ENCODE measurements at places on chromosomes 3 and 15.

DNA sequence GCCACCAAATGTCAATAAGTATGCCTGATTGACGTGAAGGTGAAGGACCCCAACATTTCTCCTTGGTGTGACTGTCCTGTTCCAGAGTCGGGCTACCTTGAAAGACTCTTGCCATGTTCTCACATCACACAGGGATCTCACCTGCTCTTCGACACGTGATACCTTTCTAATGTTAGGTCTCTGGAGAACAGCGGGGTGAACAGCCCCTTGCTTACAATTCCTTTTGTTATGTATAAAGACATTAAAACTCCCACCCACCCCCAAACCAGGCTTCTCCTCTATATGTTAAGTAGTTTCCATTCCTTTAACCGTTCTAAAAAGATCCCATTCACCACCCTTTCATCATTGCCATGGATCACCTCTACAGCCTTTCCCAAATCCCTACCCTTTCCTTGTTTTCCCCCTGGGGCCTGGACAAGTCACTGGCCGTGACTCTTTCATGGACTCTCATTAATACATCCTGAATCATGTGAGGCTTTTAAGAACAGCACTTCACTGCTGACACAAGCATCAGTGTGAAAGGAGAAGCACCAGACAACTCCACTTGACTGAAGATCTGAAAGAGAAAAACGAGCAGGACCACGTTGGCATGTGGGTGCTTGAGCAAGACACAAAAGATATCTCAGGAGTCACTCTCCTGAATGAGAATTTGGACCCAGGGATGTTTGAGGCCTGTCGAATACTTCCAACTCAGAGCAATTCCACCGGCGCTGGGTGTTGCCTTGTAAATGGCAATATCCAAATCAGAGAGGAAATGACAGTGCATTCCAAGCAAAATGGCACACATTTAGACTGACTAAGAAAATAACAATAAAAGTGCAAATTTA is 115.0 kb downstream of the FOXP1 start:
- DNase-seq, result no peak

- no peak for DNase-seq
These were observed 316.0 kb upstream of the CBLB start for GRCh38 chr3:106184540-106185457.

- DNase-seq, result no peak
These were observed 14.9 kb downstream of the EIF2AK4 start for GRCh38 chr15:39948817-39949216.

DNA sequence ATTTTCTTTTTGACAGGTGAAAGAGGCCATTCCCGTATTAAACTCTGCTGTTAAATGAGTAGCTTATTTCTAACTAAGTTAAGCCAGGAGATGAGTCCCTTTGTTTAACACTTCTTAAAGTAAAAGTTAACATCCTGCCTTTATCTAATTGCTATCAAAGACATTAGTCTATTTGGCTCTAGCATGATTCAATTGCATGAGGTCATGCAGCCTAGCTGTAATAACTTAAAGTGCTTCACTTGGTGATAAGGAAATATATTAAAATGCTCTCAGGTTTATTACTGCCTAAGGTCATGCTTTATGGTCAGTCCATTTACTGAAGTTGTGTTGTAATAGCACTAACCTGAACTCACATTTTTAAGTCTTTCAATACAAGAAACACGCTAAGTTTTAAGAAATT is 82.3 kb upstream of the MLF1 start:
- no peak for DNase-seq

DNA sequence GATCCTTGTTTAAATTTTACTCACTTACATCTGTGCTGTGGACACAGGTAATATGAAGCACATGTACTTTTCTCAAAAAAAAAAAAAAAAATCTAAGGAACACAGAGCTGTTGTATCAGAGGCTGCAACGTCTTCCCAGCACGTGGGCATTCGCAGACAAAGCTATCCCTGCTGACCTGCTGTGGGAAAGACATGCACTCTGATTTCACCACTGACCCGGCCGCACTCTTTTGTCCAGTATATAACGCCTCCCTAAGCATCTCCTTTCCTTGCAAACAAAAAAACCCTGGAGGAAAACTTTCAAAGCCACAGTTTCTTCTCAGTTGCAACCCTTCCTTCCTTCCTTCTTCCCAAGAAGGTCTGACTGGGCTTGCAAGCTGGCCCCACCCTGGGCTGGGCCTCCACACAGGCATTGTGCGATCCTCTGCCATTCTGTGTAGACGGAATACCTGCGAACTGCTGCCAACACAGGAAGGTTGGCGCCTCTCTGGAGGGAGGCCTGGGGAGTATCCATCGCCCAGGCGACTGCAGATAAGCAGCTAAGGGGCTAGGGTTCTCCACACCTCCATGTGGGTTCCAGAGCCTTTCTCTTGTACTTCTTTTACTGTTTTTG is 50.8 kb downstream of the SLC12A8 start:
- DNase-seq, result no peak

- no peak for DNase-seq
These were observed 39.4 kb upstream of the KY start for GRCh38 chr3:134690226-134690625.

GRCh38 chr3:41740374-41740886 is 221.5 kb downstream of the ULK4 start:
- no peak for DNase-seq

DNA sequence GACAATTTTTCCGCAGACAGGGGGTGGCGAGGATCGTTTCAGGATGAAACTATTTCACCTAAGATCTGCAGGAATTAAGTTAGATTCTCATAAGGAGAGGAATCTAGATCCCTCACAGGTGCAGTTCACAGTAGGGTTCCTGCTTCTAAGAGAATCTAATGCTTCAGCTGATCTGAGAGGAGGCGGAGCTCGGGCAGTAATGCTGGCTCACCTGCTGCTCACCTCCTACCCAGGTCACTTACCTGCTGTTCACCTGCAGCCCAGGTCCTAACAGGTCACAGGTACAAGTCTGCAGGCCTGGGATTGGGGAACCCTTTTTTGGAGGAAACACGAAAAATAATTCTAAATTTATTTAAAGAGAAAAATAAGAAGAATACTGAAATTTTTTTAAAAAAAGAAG is 406.8 kb downstream of the MCTP2 start:
- DNase-seq, result no peak

DNA sequence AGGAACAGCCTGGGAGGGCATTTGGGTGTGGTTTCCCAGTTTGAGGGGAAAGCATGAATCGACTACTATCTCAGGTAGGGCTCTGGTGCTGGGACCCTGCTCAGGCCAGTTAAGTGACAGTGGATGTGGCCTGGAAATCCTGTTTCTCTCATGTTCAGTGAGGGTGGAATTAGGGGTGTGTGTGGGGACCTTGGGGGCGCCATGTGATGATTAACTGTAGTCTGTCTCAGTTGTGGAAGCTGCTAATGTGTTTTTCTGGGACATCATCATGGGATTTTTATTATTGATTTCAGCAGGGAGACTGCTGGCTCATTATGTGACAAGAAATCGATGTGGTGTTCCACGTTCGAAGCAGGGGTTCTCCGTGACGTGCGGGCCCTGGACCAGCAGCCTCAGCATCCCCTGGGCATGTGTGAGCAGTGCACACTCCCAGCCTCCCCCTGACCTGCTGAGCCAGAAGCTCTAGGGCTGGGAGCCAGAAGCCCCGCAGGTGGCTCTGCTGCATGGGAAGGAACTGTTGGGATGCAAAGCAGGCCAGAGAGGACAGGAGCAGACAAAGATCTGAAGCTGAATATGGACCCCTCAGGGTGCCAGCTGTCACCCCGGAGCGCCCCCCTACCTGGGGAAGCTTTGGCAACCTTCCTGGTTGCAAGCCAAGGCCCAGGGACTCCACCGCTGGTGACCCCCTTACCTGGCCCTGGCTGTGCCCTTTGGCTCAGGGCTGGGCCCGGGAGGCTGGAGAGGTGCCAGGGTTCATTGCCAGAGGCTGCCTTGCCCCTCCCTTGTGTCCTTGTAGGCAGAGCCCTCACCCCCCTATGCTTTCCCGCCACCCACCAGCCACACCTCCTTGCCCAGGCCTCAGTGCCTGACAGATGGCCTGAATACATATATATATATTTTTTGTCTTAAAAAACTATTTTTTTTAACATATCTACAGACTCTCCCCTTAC is 149.8 kb downstream of the APBA2 start:
- DNase-seq, result no peak

DNA sequence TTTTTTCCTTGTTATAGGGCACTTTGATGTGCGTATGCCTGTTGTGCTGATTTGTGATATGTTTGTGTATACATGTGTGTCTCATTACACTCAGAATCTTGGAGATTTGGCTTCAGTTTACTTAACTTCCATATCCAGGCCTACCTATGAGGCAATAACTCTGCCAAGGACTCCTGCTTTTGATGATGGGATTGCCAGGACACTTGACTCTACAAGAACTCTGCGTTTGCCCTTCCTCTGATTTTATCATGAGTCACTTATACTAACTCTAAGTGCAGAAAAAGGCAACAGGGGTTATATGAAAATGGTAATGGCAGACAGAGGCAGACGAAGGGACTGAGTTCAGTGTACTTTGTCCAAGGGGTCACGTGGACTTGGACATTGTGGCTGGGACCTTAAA is 33.6 kb downstream of the MCTP2 start:
- no peak for DNase-seq

DNA sequence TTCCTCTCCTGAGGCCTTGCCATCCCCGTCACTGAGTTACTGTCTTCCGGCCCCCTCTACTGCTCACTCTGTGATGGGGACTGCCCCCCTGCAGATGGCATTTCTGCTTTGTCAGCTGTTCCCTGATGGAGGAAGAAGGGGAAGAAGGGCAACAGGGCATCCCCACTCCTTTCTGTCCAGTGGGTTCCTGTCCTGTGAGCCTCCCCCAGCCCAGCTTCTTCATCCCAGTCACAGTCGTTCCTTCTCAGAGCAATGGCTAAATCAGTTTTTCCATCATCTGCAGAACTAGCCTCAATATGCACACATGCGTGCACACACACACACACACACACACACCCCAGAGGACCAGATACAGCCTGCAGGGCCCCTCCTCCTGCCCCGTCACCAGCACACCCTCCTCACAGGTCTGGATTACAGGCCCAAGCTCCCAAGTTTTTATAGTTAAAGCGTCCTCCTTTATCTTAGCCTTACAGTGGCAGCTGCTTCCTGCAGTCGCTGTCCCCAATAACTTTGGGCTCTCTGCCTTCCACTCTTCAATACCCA is 21.4 kb downstream of the ALDH1L1 start:
- no peak for DNase-seq

GRCh38 chr3:139975594-139976365 is 40.8 kb downstream of the CLSTN2 start:
- DNase-seq, result no peak

- no peak for DNase-seq
These were observed 24.9 kb downstream of the AP4E1 start for GRCh38 chr15:50933341-50933740.

GRCh38 chr3:97822359-97822775 is 556 bp downstream of the CRYBG3 start:
- DNase-seq, result peak; percentile 76

- DNase-seq, result no peak
These were observed 367.0 kb downstream of the TIGIT start for GRCh38 chr3:114660808-114661207.

DNA sequence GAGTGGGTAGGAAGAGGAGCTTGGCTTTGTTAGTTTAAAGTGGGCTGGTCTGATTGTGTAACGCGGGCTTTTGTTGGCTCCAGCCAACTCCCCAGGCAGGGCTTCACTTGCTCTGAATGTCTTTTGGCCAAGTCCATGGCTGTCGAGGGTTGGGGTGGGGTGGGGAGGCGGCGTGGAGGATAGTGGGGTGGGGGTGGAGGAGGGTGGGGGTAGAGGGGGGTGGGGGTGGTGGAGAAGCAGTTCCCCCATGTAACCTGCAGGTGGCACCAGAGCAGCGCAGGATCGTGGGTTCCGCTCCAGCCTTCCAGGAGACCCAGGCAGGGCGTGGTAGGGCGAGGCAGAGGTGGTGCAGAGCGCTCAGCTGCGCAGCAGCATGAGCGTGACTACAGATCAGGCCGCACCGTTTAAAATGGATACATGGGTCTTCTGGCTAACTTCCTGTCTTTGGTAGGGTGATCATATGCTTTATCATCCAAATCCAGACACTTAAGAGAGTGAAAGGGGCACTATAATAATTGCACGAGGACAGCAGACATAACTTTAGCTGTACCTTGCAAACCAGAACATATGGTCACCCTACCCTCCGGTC is 28.3 kb downstream of the GOLGA6A start:
- DNase-seq, result peak; percentile 88

GRCh38 chr15:75696854-75697259 is 15.8 kb downstream of the CSPG4 start:
- DNase-seq, result no peak

DNA sequence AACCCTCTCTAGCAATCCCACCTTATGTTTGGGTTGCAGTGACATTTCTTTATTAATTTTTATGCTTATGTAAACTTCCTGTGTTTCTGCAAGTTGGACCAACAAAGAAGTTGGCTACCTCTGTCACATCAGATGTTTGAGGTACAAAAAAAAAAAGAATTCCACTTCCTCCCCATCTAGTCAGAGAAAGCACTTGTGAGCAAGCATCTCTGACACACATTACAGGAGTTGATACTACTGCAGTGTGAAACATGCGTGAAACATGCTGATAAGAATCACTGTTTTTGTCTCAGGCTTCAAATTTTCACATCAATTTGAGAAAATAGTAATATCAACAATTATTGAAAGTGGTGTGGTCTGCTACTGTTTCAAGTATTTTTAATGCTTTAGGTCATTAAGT is 1.3 kb downstream of the SCAANT1 start:
- no peak for DNase-seq

GRCh38 chr15:25710184-25710583 is 152.9 kb downstream of the ATP10A start:
- peak; percentile 66 for DNase-seq

DNA sequence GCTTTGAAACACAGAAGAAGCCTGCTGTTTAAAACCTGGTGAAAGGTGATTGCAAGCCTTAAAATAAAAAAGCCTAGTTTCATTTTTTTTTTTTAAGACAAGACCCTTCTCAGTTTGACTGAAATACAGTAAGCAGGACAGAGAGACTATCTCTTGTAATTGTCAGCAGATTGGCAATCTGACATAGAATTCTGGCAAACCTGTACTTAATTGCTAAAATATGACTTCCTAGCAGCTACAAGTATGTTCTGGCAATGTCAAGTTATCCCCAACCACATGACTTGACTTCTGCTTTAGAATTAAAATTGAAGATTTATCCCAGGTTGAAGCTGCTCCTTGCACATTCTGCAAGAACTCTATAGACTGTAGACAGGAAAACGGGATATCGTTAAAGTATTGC is 232.8 kb upstream of the NR2F2 start:
- no peak for DNase-seq

GRCh38 chr15:76935620-76936019 is 4.1 kb downstream of the RCN2 start:
- DNase-seq, result no peak

GRCh38 chr3:114659109-114660061 is 365.6 kb downstream of the TIGIT start:
- no peak for DNase-seq
